ENCODE measurements at places on chromosomes 16 and 17.

GRCh38 chr16:58685084-58685449, 497 bp upstream of the SLC38A7 start:
- DNase-seq = no peak

- DNase-seq = no peak
Observed at GRCh38 chr17:27549251-27549893, 81.6 kb upstream of the LGALS9 start.

GRCh38 chr17:11852912-11853311, 144.4 kb downstream of the ZNF18 start:
- DNase-seq = no peak

DNA sequence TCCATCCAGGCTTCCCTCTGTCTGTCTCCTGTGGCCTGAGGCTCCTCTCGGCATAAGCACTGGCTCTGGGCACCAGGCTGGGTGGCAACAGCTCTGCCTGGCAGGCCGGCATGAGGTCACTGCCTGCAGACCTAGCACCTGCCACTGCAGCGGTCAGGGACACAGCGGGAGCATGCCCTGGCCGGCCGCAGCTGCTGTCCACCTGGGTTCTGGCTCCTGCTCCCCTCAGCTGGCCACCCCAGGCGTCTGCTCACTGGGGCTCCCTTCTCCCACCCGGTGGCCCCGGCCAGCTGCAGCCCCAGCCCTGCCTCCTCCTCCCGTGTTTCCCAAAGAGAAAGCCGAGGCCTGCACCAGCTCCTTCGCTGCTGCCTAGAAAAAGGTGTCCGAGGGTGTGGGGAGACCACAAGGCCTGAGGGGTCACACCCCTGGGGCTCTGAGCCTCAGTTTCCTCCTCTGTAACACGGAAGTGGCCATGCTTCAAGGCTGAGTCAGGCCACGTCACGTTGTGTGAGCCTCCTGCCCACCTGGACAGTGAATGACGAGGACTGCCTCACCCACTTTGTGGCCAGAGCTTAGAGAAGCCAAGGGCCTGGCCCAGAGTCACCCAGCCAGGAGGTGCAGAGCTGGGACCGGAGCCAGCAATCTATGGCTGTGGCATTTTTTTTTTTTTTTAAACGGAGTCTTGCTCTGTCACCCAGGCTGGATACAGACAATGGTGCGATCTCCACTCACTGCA, 6.7 kb downstream of the NTHL1 start:
- no peak for DNase-seq

DNA sequence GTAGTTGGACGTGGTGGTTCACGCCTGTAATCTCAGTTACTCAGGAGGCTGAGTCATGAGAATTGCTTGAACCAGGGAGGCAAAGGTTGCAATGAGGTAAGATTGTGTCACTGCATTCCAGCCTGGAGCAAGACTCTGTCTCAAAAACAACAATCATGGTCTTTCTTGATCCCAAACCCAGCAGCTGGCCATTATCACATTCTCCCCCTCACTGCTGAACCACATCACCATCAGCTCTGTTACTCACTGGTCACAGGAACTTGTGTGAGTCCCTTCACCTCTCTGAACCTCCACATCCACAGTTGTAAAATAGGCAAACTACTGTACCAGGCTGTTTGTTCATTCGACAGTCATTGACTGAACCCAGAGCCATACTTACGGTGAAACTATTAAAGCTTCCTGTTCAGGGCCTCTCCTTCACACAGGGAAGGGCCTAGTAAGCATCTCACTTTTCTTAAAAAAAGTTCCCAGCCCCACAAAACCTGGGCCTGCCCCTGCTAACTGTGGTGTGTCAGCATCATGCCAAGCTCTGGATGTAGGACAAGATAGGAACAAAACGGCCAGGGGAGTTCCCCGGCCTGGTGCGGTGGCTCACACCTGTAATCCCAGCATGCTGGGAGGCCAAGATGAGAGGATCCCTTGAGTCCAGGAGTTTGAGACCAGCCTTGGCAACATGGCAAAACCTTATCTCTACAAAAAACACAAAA, 104.7 kb downstream of the COPRS start:
- DNase-seq = peak; percentile 72

DNA sequence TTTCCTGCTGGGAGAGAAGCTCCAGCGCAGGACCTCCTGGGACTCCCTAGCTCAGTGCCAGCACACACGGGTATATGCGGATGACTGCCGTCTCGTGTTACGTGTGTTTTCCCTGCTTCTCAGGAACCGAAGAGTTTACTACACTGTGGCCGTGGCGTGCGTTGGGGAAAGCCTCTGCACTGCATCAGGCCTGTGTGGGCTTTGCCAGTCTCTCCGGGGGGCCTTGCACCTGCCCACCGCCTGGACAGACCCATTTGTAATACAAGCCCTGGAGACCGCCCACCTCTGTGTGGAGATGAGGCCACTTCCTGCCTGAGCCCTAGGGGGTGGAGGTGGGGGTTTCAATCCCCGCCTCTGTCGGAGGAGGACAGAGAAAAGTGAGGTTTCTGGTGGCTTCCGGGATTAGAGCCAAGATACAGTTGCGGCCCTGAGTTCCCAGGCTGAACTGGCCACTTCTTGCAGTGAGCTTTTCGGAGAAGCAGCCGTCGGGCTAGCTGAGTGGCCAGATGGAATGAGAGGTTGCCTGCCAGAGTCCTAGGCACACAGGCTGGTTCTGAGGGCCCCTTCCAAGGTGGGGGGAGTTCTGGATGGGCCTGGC, 43.4 kb upstream of the GSE1 start:
- DNase-seq = no peak

- DNase-seq = no peak
Observed at GRCh38 chr17:50908860-50909764, 43.0 kb upstream of the TOB1 start.

DNA sequence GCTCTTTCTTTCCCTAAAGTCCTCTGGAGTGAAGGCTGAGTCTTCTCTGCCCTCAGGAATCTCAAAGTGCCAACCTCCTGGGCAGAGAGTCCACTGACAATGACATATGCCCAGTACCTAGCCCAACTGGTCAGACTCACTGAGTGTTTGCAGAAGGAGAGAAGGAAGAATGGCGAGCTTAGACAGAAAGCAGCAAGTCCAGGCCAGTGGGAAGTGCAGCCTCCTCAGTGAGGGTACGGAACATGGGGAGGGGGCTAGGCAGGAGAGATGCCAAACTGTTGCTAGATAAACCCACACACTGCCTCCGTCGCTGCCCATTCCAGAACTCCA, 678 bp downstream of the EXOC7 start:
- DNase-seq = peak; percentile 40

DNA sequence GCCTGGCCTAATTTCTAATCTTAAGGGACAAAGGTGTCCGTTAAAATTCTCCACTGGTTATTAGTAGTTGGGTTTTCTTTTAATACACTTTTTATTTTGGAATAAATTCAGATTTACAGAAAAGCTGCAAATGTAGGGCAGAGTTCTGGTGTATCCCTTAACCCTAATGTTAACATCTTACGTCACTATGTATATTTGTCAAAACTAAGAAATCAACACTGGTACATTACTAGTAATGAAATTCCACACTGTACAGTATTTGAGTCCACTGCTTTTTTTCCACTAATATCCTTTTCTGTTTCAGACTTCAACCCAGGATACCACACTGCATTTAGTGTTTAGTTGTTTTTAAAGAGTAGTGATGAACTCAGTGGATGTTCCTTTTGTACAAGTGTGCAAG, 18.7 kb upstream of the KPNA2 start:
- DNase-seq = no peak

DNA sequence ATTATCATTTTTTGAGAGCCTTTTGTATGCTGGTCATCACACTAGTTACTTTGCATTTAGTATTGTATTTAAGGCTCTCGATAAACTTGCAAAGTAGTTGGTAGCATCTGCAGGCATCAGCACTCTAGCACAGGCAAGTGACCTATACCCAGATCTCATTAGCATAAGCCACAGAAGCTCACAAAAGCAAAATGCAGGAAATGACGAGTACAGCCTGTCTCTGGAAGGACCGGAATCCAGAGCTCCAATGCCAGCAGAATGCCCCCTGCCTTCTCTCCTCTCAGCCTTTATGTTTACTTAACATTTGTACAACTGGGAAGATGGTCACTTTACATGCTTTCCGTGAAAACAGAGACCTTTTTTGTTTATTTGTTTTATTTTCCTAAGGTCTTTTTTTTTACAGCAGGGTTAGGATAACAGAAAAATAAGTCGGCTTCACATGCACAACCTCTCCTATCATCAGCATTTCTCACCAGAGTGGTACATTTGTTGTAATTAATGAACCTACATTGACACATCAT, 45.4 kb upstream of the MYOCD start:
- peak; percentile 4 for DNase-seq

GRCh38 chr17:4738136-4739121, 1.2 kb upstream of the ZMYND15 start:
- no peak for DNase-seq

DNA sequence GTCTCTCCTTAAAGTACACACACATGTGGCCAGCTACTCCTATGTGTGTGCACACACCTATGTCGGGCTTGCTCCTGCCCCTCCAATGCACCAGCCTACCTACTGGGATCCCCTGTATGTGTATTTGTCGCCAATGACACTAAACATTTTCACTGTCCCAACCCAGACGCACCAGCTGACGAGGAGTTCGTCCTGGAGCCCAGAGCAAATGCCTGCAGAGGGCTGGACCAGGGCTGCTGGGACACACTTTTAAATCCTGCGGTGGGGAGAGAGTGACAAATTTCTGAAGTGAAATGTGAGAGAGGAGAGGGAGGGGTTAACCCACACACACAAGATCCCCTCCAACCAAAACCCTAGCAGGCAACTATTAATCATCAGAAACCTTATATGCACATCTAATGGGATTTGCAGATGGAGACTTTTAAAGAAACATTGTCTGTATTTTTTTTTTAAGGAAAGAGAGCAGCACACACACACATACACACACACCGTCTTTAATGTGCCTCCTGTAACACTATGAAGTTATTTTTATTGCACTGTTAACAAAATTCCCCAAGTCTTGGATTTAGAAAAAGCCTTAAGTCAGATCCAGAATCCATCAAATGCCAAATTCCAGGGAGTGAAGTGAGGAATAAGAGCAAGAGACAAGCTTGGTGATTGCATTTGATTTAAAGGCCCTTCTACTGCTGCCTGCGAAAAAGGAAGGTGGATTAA, at the start of gene MEOX1:
Gene MEOX1 (minus strand): TSS at position 224 of the 714 bp plus-strand sequence. CDS start 388 bp downstream, outside the sequence.
- DNase-seq = peak; percentile 74

DNA sequence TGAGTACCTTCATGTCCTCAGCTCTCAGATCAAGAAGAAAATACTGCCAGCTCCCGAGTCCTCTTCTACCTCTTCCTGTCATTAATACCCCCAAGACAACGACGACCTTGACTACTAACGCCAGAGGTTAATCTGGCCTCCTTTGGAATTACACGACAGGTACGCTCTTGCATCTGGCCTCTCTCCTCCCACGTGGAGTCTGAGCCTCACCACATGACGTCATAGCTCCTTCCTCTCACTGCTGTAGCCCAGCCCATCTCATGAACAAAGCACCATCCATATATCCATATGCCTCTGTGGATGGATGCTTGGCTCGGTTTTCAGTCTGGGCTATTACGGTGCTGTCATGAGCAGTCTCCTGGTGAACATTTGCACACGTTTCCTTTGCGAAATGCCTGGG, 110.2 kb upstream of the TNRC6C start:
- DNase-seq = no peak

- DNase-seq = no peak
Observed at GRCh38 chr16:20868890-20869289, 31.3 kb downstream of the DCUN1D3 start.

DNA sequence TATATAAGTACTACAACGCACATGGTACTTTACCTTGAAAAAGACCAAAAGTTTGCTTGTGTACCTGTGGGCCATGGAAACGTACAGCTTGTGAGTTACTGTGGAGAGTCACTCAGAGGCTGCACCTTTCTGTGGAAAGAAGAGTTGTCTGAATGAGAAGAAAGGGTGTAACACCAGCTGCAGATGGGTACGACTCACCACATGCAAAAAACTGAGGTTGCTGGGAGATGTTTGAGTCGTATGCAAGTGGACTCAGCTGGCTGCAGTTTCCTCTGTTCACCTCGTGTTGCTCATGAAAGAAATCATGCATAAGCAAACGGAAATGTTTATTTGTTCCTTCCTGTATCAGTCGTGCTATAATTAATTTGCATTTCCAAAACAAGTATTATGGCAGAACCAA, 22.4 kb upstream of the DYNLRB2 start:
- peak; percentile 21 for DNase-seq

GRCh38 chr17:68346448-68346847, 55.2 kb downstream of the ARSG start:
- no peak for DNase-seq

Measured in RKO (cell line).